ENCODE measurements at places on chromosomes 5 and 9.

DNA sequence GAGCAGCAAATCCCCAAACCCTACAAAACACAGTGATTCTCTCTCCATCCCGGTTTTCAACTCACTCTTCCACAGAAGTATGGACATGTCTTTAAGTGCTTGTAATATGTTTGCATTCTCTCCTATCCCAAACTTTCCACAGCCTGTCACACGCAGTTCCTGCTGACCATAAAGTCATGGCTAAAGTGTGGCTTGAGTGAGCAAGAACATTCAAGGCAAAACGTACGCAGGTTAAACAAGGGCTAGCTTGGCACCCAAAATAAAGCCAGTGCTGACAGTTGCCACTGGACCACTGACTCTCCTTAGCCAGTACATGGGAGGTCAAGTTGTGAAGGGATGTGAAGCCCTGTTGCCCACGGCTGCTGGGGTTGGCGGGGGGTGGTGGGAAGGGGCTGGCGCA lies 211.1 kb upstream of the IRX1 start:
- no peak for DNase-seq

DNA sequence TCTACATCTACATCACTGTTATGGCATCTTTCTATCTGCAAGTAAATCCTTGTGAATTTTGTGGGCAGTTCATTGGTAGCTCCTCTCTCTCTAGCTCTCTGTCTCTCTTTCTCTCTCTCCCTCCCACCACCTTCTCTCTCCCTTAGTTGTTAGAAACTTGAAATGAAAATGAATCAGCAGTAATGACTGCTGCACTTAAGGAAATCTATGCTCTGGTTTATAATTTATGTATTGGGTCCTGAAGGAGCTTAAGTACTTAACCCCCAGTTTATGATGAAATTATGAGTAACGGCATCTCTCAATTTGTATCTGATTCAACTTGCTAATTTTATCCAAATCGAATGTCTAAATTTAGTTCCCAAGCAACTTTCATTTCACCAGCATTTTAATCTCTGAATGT lies 52.0 kb upstream of the PTGER4 start:
- DNase-seq = no peak

DNA sequence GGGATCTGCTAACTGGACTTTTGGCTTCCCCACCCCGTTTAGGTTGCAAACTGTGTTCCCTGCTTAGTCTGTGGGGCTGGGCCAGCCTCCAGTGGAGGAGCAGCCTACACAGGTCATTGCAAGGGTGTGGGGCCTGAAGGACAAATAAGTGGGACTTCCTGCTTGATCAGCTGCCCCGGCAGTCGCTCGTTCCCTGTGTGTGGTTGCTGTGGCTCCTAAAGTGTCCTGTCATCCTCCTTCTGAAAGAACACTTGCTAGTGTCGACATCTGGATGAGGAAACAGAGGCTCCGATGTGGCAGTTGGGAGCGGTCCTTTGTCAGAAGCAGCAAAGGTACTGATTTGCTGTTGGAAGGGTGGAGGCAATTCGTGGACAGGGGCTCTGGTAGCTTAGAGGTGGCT lies 88.9 kb upstream of the TBCA start:
- DNase-seq = no peak

DNA sequence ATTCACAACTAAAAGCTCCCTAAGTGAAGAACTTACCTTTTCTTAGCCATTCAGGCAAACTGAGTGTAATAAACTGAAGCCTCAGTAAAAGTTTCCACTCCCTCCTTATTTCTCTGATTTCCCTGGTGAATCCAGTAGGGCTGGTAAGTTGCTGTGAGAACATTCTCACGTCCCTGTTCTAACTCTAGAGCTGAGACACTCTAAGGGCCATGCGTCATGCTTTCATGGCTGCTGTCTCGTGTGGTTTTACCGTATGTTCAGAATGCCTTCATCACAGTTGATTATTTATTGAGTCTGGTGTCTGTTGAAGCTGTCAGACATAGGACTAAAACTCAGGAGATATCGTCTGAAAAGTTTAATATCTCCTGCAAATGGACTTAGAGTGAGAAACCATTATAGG lies 1.3 kb downstream of the OR2S2 start:
- DNase-seq = no peak
